SK-N-MC (cell line): ENCODE measurements at places on chromosomes 6 and 20.

DNA sequence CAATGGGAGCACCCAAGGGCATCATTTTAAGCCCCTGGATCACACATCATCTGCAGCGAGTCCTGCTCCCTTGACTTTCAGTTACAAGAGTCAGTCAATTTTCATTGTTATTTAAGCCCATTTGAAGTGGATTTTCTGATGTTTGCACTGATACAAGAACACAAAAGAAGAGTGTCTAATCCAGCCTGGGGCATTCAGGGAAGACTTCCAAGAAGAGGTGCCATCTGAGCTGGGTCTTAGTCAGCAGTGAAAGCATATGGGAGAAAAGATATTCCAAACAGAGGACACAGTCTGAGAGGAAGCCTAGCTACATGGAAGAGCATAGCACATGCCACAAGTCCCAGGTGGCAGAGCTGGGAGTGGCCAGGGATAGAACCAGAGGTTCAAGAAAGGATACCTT lies 10.4 kb upstream of the FOXP4 start:
- no peak for DNase-seq

DNA sequence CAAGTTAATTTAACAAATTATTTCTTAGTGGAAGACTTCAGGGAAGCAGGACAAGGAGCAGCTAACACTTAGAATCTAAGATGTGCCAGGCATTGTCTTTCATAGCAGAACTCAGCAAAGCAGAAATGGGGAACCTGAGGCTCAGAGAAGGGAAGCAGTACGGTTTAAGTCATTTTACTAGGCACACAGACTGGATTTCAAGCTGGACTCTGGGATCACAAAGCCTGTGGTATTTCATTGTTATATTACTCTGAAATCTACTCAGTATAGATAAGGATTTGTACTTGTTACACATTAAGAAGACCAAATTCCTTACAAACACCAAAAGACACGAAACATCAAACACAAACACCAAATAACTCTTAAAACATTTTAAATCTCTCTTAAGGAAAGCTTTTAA lies 199.6 kb downstream of the ISM1 start:
- no peak for DNase-seq

GRCh38 chr6:16244446-16244845 lies 6.1 kb downstream of the GMPR start:
- DNase-seq, result no peak

DNA sequence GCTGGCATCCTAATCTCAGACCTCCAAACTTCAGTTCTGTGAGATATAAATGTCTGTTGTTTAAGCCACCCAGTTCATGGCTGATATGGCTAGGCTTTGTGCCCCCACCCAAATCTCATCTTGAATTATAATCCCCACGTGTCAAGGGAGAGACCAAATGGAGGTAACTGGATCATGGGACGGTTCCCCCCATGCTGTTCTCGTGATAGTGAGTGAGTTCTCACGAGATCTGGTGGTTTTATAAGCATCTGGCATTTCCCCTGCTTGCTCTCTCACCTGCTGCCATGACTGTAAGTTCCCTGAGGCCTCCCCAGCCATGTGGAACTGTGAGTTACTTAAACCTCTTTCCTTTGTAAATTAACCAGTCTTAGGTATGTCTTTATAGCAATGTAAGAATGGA lies 56.7 kb downstream of the KIAA0319 start:
- DNase-seq, result no peak

- DNase-seq, result no peak
Observed at GRCh38 chr6:25637960-25638434, 14.0 kb upstream of the SCGN start.

DNA sequence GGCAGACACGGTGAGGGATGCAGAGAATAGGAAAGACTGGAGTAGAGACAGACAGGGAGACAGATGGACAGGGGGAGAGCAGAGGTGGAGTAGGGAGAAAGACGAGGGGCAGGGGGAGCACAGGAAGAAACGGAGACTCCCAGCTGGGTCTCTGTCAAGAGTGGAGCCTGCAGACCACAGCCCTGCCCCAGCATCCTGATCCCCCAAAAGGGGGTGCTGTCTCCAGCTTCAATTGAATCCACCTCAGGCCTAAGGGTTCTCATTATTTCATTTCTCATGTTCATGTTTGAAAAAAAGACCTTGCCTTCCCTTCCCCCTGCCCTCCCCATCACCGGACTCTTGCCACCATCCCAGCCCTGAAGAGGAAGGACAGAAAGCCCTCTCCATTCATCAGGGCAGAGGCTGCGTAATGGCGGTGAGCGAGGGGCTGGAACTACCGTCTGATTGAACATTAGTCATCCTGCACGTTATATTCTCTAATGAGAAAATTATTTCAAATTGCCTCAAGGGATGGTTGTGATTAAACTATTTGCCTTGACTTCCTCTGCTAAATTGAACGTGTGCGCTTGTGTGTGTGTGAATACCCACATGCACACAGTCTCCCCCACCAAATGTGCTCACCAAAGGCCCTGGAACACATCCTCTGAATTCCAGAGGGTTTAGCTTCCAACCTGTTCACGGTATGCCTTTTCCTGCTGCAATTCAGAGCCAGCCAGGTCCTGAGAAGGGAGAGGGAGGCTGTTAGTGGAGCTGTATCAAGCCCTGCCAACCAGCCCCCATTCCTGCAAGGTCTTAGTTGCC lies 98.3 kb downstream of the CDC5L start:
- peak; percentile 2 for DNase-seq

DNA sequence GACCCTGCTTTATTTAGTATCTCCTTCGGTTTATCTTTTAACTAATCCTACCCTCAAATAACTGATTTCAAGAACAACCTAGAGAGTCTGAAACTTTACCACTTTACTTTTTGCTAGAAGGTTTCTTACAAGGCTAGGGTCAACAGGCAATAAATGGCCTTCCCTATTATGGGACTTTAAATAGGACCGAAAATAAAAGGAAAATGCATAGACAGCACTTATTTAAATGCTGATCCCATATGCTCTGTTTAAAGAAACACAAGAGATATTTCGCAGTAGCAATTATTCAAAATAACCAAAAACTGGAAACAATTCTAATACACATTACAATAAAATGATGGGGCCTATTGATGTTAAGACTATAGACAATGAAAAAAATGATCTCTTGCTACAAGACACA lies 13.7 kb downstream of the MCUR1 start:
- no peak for DNase-seq

GRCh38 chr6:17886891-17887290 lies 100.5 kb downstream of the KIF13A start:
- DNase-seq, result no peak

- DNase-seq, result no peak
Observed at GRCh38 chr6:108766886-108767285, 81.3 kb upstream of the ARMC2 start.

GRCh38 chr6:131532580-131533039 lies 40.4 kb upstream of the ARG1 start:
- no peak for DNase-seq

DNA sequence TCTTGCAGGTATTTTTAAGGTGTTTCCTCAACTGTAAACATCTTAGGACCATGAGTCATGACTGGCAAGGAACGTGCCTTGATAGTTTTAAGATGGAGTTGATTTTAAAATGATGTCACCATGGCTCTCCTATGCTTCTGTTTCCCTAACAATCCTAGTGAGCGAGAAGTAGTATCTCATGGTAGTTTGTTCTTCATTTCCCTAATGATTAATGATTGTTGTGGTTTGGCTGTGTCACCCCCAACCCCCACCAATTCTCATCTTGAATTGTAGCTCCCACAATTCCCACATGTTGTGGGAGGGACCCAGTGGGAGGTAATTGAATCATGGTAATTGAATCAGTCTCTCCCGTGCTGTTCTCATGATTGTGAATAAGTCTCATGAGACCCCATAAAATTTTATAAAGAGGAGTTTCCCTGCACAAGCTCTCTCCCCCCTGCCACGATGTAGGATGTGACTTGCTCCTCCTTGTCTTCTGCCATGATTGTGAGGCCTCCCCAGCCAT lies 16.8 kb upstream of the BNIP5 start:
- DNase-seq, result no peak

- DNase-seq, result no peak
Observed at GRCh38 chr6:142781129-142781528, 163.8 kb downstream of the HIVEP2 start.
